Activated T-helper 2 cell treated with anti-CD3 and anti-CD28 coated beads, Interferon-gamma antibody, Interleukin-2, Interleukin-4, amounts not matched to agents 10 μg/mL and 5 μg/mL and 100 μg/mL, durations not matched to agents 14 hours and 24 hours and 36 hours (primary cell): ENCODE measurements at places on chromosomes 11 and 22. TPM values are rescaled to one million over a fixed set of nuclear protein-coding genes. Genes with fewer than 3 reads are reported as not detected.

- no peak for DNase-seq
Observed at GRCh38 chr11:17695454-17696441, 23.6 kb upstream of the MYOD1 start.

DNA sequence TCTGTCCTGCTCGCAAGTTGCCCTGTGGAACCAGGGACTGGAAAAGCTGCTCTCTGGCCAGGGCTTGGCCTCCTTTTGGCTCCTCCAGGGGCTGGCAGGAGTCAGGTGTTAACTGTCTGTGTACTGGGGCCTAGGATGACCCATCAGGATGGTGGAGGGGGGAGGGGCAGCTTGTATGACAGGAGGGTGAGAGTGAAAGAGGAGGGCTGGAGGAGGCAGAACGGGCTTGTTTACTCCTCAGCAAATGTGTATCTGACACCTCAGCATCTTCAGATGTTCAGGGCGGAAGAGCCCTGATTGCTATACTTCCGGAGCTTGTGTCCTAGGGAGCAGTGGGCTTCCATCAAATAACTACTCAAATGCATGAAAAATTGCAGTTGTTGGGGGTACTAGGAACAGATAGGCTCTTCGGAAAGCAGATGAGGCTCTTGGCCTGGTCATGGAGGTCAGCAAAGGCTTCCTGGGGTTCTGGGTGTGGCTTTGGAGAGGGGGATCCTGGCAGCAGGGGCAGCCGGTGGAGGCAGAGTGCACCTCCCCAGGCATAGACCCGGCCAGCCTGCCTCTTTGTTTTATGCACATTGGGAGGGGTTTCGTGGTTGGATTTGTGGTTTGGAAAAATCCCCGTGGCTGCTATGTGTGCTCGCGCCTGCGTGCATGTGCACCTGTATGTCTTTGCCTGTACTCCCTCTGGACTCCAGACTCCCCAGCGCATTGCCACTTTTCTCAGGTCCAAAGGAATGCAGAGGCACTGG lies 31.2 kb downstream of the CD82 start:
- peak; percentile 78 for DNase-seq

DNA sequence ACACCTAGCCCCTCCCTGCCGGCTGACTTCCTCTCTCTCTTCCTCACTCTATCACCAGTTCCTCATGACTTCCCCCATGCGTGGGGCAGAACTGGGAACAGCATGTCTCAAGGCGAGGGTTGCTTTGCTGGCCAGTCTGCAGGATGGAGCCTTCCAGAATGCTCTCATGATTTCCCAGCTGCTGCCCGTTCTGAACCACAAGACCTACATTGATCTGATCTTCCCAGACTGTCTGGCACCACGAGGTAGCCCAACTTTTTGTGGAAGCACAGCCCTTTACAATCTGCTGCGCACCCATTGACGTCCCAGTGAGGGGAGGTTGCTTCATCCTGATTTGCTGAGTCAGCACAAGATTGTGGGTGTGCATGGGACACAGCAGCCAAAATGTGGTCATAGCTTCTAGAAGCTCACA lies 8.6 kb downstream of the TCN2 start:
- DNase-seq, result no peak

- DNase-seq, result peak; percentile 88
Observed at GRCh38 chr11:118338637-118339061, 3.9 kb downstream of the CD3D start.

DNA sequence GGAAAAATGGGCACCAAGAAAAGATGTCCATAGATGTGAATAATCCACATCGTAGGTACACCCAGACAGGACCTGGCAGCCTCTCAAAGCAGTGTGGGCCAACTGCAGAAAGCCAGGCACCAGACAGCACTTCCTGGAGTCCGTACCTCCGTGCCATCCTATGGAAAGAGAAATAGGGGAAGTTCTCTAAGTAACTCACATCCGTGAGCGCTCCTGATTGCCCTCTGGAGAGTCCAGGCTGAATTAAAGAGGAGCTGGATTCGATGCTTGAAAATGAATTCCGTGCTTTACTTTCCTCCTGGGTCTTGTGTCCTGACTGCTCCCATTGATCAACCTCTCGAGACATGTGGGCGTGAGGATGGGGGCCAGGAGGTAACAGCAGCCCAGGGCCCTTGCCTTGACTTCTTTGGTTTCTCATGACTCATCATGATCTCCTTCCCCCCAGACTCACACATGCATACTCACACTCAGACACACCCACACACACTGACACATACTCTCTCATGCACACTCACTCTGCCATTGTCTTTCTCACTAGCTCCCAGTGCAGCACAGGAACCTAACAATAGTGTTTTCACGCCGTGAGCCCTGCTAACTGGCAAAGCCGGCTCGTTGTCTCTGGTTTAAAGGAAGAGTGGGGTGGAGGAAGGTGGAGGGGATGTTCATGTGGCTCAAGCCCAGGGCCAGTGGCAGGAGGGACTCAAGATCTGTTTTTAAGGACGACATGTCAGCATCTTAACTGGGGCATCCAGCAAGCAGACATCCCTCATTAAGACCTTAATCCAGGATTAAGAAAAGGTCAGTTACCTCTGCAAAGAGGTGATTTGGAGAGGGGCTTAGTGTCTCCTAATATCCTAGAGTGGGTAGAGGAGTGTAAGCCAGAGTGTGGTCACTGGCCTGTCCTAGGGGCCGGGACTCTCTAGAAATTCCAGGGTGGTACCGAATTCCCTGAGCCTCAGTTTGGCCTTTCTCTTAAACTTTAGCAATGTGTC lies 104.2 kb downstream of the SCN3B start:
- DNase-seq, result no peak

DNA sequence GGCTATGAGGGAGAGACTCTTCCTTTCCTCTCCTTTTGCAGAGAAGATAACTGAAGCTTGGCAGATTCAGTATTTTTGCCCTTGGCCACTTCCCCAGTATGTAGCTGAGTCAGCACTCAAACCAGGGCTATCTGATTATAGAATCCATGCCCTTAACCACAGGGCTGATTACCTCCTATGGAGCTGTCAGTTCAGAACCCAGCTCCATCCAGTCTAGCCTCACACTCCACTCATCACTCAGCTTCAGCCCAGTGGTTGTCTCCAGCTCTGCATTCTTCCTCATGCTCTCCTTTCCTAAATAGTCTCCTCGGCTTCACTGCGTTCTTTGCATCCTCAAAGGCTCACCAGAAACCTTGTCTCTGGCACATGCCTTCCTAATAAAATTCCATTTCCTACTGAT lies 151.6 kb upstream of the BLID start:
- no peak for DNase-seq

DNA sequence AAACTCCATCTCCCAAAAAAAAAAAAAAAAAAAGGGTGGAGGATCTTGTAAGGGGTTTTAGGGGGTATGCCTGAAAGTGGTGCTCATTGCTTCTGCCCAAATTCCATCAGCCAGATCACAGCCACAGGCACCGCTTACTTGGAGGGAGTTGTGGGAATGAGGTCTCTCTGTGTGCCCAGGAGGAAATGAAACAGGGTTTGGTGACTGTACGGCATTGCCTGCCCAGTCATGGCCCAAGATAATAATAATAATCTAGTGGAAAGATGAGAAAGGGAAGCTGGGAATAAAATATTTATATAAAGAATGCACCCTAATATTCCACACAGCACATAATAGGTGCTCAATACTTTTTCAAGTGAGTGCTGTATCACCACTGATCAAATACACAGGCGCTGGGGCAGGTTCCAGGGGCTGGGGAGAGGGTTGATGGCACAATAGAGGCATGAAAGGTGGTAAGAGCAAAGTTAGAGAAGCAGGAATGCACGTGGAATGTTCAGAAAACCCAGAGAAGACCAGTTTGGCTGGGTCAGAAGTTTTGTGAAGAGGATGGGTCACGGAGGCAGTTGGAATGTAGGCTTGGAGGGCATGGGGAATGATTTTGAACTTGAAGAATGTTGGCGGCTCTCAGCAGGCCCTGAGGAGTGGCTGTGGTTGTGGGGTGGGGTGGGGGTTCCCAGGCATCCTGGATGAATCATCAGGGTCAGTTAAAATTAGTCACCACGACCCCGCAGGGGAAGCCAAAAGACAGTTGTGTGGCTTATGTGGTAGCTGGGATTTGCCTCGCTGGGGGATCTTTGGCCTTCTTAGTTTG lies 12.5 kb upstream of the MB start:
- DNase-seq, result peak; percentile 44

DNA sequence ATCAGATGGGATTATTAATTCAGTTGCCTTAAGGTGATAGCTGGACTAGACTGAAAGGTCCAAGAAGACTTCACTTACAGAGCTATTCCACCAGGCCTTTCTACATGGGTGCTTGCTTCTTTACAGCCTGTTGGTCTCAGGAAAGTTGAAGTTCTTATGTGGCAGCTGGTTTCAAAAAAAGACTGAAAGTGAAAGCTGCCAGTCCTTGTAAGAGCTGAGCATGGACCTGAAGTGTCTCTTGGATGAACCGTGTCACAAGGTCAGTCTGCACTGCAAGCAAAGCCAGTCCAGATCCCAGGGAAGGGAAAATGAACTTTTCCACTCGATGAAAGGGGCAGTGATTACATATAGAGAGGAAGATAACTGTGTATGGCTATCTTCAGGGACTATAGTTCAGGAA lies 201.5 kb upstream of the LUZP2 start:
- no peak for DNase-seq

DNA sequence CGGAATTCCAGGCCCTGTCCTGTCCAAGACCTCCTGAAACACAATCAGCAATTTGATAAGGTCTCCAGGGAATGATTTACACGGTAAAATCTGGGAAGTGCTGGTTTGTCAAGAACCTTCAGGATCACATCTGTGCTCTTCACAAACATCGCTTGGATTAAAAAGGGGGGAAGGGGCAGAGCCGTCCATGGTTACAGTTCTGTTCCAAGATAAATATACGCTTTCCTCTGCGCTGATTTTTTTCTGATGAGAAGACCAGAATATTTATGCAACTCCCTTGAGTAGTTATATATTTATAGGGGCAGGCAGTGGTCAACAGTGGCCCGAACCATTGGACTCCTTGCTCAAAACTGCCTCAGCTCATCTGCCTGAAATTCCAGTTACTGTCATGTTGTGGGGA lies 9.2 kb upstream of the APOL5 start:
- DNase-seq, result no peak

- DNase-seq, result no peak
Observed at GRCh38 chr22:22196018-22196533, 48.5 kb upstream of the VPREB1 start.

DNA sequence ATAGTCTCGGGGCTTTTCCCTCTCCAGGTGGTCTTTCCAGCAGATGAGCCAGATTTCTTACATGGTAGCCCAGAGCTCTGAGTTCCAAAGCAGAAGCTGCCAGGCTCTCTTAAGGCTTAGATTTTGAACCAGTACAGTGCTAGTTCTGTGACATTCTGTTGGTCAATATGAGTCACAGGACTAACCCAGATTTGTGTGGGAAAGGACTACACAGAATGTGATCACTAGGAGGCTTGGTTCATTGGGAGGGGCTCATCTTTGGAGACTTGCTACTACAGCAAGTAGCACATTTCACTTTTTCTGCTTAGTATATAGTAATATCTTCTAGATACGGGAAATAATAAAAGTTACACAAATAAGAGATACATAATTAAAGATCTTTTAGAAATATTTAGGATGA lies 24.1 kb downstream of the RNF214 start:
- DNase-seq, result no peak

- DNase-seq, result no peak
Observed at GRCh38 chr11:74541466-74541865, 47.9 kb upstream of the LIPT2 start.

- no peak for DNase-seq
Observed at GRCh38 chr11:10941871-10942270, 84.0 kb upstream of the ZBED5 start.

GRCh38 chr11:88596786-88597185 lies 259.2 kb upstream of the CTSC start:
- no peak for DNase-seq

DNA sequence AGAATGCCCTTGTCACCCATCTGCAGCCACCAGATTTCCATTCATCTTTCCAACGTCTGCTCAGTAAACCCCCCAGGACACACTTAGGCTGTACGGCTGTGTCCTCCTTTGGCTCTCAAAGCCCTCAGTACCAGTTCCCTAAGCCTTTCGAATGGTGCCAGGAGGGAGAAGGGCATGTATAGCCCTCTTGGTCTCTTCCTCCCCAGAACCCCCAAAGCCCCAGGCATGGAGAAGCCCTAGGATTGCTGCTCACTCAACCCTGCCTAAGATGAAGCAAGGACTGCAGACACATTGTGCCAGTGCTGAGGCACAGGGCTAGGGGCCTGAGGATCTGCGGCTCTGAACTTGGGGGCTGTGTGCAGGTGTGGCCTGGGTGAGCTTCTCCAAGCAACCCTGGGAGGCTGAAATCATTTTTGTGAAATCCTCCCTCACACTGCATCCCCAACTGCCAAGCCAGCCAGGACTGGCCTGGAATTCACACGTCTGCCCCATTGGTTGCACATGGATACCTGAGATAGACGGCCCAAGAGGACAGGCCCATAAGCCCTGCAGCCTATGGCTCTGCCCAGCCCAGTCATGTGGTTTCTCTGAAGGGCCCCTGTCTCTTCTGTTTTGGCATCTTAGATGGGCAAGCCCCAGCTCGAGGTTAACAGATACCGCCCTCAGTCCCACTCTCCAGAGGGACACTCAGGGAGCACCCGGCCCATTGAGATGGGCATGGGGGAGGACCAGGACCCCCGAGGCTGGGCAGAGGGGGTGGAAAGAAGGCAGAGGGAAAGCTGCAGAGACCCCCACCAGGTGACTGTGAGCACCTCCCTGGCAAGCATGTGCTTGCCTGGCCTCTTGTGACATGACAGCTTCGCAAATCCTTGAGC lies 34.0 kb downstream of the KCNQ1OT1 start:
- no peak for DNase-seq

GRCh38 chr11:4459500-4459899 lies 10.4 kb downstream of the OR52K2 start:
- DNase-seq, result no peak

- DNase-seq, result no peak
Observed at GRCh38 chr11:8937659-8938058, 4.9 kb upstream of the C11orf16 start.

GLYATL1 gene
- total RNA-seq, result not detected in 2 replicates

PHF5A gene
- 72.1 and 74.3 TPM in 2 replicates for total RNA-seq

CASP1 gene
- 11.6 and 13.5 TPM in 2 replicates for total RNA-seq

POU2AF2 gene
- total RNA-seq, result not detected in 2 replicates

DUSP8 gene
- 1.2 and 1.8 TPM in 2 replicates for total RNA-seq

PLEKHB1 gene
- total RNA-seq, result 1.2 and 1.4 TPM in 2 replicates

MS4A3 gene
- not detected in 2 replicates for total RNA-seq

CNTF gene
- total RNA-seq, result 3.4 and 4.0 TPM in 2 replicates
